ENCODE measurements at places on chromosomes 4 and X.

GRCh38 chr4:175035905-175036304, 117.7 kb downstream of the ADAM29 start:
- DNase-seq, result no peak

DNA sequence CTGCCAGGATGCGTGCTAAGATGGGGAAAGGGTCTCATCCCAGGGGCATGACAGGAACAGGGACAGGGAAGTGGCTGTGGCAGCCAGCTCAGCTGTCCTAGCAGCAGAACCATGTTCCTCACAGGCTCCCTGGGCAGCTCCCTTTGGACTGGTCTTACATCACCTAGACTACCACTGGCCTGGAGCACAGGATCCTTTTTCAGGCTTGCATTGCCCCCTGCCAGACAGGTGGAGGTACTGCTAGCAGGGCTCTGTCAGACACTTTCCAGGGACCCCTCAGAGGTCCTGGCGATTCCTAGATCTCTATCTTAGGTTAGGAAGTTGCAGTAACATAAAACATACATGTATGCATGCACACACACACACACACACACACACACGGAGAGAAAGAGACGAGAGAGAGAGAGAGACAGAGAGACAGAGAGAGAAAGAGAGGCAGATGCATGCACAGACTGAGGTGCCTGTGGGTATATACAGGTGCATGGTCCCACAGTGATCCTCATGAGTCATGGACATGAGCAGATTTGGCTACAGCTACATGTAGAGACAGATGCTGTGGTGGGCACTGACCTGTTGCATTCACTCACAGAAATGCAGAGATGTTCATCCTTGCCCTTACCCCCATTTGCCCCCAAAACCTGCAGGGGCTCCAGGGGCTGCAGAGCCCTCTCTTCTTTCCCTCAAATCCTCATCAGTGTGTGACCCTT, 63.6 kb downstream of the STARD8 start:
- no peak for DNase-seq

DNA sequence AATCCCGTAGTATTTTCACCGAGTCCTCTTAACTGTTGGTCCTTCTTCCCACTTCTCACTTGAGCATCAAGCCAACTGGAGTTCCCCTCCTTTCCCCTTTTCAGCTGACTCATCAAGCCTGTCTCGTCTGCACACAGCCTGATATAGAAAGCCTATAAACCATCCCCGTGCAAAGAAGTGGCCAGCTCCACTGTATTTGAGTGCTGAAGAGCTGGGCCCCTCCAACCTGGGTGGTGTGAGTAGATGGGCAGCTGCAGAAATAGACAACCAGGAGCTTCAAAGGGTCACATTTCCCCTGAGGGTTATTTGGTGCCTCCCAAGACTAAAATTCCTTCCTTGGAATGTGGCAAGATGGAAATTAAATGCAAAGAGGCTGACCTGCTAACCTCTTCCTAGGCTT, 199.7 kb downstream of the HS6ST2 start:
- DNase-seq, result no peak

GRCh38 chrX:41332408-41333002, 1.5 kb upstream of the DDX3X start:
- peak; percentile 7 for DNase-seq

- no peak for DNase-seq
Observed at GRCh38 chr4:133910165-133910564, 291.4 kb downstream of the PABPC4L start.

- DNase-seq, result no peak
Observed at GRCh38 chr4:152351080-152351479, 184.8 kb downstream of the FBXW7 start.

DNA sequence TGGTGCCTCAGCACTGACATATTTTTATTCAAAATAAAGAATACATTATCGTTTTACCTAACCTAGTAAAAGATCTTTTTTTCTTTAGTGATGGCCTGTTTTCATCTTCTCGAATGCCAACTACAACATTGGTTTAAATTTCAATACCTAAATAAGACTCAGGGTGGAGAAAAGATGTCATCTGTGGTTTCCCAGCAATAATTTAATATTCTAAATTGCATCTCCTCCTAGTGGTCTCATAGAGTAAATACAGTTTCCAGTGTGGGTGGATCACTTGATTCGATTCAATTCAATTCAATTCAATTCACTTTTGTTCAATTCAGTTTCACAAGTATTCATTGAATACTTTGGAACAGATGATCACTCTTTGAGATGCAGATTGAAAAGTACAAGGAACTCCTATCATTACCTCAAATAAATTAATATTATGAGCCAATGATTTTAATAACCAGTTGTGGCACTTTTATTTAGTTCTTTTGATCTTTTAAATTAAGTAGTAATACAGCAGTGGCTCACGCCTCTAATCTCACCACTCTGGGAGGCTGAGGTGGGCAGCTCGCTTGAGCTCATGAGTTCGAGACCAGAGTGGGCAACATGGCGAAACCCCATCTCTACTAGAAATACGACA, 427.2 kb downstream of the FAT4 start:
- DNase-seq, result no peak

DNA sequence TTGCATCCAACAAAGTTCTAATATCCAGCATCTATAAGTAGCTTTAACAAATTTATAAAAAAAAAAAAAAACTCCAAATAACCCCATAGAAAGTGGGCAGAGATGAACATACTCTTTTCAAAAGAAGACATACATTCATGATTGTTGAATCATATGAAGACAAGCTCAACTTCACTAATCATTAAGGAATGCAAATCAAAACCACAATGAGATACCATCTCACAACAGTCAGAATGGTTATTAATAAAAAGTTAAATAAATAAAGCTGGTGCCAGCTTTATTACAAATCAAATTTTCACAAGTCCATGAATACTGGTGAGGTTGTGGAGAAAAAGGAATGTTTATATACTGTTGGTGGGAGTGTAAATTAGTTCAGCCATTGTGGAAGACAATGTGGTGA, 592.0 kb downstream of the IQCM start:
- DNase-seq, result no peak

DNA sequence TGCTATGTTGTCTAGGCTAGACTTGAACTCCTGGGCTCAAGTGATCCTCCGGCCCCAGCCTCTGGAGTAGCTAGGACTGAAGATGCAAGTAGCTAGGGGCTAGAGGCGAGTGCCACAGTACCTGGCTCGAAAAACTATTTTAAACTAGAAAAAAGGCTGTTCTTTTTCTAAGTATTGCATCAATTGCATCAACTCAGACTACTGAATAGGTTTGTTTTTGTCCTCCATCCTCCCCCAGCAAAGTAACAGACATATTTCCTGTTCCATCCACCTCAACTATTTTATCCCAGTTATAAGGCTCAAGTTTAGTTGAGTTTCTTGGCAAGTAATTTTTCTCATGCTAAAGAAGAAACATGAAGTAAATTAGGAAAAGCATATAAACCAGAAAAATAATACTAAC, 4.1 kb downstream of the SH3RF1 start:
- DNase-seq, result no peak

GRCh38 chrX:154411981-154412340, 622 bp downstream of the TAFAZZIN start:
- no peak for DNase-seq

GRCh38 chr4:36224972-36225903, 19.1 kb downstream of the ARAP2 start:
- no peak for DNase-seq

DNA sequence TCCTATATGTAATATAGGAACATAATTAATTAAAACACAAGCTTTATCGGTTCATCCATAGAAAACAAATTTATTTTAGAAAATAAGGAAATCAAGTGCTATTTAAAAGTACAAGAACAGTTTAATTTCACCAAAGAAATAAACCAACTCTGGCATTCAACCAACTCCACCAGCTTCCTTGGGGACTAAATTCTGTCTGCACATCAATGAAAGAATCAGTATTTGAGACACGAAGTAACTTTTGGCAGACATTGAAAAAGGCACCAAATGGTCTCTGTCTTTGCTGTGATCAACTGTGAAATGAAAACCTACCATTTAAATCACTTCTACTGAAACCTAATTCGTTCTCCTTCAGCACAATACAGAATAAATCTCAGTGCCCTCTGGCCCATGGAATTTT, 719.7 kb upstream of the GRIA3 start:
- DNase-seq, result no peak

DNA sequence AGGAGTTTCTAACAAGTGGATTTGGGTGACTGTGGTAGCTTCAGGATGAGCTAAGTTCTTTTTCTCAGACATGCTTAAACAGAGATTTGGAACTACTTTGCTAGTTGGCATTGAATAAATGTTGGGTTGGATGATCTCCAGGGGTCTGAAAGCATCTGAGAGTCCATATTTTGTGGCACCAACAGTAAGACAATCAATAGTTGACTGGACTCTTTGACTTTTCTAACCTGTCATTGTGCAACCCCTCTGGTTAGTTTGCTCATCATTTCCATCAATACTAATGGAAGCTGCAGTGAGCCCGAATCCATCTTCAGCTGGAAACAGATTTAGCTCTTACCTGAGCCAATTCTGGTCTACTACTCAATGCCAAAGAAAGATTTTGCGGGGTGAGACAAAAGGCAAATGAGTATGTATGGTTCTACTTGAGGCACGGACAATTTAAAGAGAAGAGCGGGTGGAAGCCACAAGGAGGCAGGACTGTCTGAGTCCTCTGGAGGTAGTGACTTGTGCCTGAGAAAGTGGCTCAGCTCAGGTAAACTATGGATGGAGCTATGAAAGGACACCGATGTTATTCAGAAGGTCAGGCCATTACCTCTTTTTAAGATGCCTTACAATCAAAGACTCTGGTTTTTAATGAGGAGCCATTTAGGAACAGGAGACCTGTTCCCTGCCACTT, 118.7 kb downstream of the MID1IP1 start:
- no peak for DNase-seq

GRCh38 chr4:106835919-106836318, 200.2 kb downstream of the DKK2 start:
- DNase-seq, result no peak

DNA sequence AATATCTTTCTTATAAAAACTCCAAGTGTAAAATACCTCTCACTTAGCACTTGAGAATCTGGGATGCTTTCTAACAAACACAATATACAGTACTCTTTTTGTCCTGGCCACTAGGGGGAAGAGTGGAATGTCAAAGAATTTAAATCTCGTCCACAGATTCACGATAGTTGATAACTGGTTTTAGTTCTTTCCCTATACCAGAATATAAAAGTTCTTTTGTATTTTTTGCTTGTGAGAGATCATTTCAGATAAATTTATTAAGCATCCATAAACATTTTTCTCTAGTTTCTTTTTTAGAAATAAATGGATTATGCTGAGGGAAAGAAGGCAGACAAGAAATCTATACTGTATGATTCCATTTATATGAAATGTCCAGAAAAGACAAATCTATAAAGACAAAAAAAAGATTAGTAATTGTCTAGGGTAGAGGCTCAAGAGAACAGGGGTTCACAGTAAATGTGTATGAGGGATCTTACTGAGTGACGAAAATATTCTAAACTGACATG, 50.4 kb downstream of the MGARP start:
- no peak for DNase-seq

GRCh38 chr4:81405900-81406401, 65.8 kb downstream of the RASGEF1B start:
- peak; percentile 25 for DNase-seq

DNA sequence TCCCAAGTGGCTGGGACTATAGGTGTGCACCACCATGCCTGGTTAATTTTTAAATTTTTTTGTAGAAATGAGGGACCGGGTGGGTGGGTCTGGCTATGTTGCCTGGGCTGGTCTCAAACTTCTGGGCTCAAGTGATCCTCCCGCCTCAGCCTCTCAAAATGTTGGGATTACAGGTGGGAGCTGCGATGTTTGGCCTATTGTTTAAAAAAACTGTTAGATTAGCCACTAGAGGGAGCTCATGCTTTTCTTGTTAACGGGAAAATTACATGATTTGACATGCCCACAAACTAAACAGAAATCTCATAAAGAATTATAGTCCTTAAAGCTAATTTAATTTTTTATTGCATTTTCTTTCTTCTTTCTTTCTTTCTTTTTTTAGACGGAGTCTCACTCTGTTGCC, 5.0 kb upstream of the SDAD1 start:
- DNase-seq, result peak; percentile 8

- no peak for DNase-seq
Observed at GRCh38 chrX:119492463-119492862, 24.2 kb downstream of the SLC25A5 start.

- no peak for DNase-seq
Observed at GRCh38 chr4:154610582-154610981, 1.9 kb downstream of the FGG start.

DNA sequence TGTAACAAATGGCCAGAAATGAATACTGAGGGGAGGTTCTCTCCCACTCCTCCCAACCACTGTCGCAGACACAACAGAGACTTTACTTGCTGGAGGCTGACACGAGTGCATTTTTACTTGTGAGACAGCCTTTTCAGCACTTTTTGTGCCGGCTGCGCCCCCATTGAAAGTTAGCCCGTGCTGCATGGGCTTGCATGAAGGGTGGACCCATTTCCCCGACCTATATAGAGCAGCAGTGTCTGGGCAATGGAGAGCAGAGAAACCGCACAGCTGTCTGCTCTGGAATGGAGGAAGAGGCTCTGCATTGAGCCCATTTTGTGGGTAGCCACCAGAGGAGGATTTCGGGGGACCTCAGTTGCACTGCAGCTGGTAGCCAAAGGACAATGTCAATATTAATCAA, 208.8 kb downstream of the UGT8 start:
- DNase-seq, result no peak

DNA sequence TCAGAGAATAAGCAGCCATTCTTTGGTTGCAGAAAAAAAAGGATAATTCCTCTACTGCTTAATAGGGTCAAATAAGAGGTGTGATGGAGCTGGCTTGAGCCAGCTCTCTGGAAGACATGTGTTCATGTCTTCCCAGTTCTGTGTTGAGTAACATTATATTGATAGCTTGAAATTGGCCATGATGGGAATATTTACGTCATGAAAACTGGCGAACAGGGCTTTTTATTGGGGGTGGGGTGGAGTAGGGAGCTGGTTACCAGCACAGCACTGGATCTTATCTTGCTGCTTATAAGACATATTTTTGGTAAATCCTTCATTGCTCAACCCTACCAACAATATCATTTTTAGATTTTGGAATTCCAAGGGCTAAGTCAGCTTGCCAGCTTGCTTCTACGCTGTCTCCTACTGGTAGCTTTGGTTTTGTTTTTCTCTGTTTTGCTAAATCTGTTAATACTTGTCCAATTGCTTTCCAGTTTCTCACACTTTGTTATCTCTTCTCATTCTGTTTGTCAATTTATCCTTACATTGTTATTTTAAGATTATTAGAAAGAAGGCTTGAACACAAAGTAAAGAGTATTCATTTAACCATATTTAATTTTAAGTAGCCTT, 25.3 kb upstream of the GBA3 start:
- DNase-seq, result no peak

GRCh38 chr4:111778543-111778942, 366.7 kb upstream of the FAM241A start:
- no peak for DNase-seq

- DNase-seq, result no peak
Observed at GRCh38 chrX:30282527-30282926, 26.7 kb downstream of the NR0B1 start.

GRCh38 chr4:80294206-80294605, 27.7 kb downstream of the FGF5 start:
- no peak for DNase-seq

DNA sequence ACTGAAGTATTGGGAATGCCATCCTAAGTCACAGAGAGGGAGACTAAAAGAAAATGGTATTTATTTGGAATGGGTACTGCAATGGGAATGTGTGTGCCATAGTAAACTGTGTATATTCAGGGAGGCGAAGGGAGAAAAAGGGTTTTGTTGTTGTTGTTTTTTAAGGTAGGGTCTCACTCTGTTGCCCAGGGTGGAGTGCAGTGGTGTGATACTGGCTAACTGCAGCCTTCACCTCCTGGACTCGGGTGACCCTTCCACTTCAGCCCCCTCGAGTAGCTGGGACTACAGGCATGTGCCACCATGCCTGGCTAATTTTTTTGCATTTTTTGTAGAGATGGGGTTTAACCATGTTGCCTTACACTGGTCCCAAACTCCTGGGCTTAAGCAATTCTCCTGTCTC, 4.3 kb upstream of the SLC10A3 start:
- DNase-seq, result no peak
